CD4-positive, alpha-beta T cell treated with Interleukin-10 for 1 hour (primary cell): ENCODE measurements at places on chromosomes 4 and X.

GRCh38 chrX:17374619-17375366 is at the start of gene NHS:
TSS of gene NHS (plus strand) at chrX:17375200. CDS start at chrX:17375758, 558 bp downstream.
- DNase-seq, result no peak

DNA sequence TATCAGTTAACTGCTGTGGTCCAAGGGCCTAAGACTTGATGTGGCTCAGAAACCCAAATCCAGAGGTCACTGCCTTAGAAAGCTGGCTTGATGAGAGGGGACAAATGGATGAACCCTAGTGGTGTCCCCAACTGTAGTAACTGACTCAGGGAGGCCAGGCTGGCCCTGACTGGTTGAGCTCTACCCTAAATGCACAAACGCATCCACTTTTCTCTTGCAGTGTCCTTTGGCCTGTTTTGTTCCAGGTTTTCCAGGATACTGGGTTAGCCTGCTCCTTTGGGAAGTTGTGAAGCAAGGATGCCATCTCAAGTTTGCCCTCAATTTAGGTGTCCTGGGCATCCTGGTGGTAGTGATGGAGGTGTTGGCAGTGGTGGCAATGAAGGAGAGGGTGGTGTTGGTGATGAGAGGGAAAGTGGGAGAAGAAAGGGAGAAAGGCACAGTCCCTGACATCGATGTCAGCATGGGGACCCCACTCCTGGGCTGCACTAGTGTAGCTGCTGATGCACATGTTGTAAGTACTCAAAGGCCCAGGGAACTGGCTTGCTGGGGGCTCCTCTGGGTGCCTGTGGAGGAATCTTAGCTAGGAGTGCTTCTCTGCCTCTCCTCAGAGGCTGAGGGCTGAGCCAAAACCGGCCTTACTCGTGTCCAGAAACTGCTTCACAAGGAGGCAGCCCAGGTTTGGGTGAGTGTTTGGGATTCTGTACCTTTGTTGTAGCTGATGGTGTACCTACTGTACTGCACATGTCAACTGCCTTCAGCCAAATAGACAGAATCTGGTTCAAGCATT is 2.9 kb upstream of the HAND2 start:
- DNase-seq, result no peak

GRCh38 chr4:119873132-119873531 is 193.5 kb downstream of the MAD2L1 start:
- no peak for DNase-seq

DNA sequence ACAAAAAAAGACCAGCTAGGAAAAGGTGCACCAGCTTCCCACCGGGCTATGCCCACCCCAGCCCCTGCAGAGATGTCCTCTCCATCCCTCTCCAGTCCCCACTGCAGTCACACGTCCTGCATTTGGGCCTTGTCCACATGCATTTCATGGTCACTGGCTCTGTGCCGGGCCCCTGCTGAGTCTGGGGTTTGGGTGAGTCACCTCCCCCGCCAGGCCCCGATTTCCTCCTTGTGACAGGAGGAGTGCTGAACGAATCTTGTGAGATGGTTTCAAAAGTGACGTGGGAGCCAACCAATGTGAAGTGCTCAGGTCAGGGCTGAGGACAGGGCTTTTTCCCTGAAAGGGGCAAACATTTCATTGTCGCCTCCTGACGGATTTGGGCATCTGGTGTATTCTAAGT is 7.1 kb downstream of the CPZ start:
- no peak for DNase-seq

- no peak for DNase-seq
Observed at GRCh38 chrX:97481228-97481627, 597.5 kb downstream of the RPA4 start.

DNA sequence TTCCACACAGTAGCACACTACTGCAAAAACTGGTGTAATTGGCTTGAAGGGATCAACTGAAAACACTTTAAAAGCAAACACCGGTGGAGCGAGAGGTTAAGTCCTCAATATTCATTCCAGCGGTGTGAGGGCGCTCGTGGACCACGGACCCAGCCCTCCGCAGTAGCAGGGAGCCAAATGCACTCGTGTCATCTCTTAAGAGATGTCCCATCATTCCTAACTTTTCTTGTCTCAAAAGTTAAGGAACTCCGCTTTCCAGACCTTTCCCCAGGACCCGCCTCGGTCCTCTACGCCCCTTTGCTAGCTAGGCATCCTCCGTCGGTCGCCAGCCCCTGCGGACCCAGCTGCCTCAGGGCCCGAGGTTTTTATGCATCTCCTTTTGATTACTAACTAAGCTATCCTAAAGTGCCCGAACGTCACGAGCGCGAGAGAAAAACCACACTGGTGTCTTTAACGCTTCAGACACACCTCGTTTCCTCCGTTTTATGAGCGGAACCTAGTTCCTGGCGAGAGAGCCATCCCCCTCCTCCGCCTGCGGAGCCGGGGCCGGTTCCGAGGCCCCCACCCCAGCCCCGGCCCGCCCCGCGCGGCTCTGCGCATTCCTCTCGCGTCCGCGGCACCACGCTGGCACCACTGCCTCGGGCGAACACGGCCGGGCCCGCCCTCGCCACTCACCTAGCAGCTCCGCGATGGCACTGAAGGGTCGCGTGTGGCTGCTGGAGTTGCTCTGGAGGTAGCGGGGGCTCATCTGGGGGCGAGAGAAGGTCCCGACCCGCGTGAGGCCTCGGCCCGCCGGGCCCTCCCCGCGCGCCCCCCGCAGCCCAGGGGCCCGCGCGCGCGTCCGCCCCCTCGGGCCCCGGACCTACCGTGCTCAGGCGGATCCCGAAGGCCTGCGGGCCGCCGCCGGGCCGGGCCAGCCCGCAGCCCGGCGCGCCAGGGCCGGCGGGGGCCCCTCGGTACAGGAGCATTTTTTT is 723 bp downstream of the MORC4 start:
- peak; percentile 50 for DNase-seq

- no peak for DNase-seq
Observed at GRCh38 chr4:52995360-52996030, 133.4 kb downstream of the RASL11B start.

DNA sequence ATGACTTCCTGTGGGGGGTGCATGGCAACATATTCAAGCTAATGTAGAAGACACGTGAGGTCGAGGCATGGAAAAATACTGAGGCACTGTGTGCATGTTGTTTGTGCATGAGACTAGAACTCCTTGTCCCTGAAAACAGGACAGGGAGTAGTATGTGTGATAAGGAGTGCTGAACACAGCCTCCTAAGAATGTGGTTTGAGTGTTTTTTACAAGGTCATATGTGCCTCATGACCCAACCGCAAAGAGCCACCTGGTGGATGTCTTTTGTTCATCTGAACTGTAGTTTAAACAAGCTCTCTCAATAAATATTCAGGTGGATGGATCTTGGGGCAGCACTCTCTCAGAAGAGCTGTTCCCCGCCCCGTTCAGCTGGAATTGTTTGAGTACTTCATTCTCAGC is 226.6 kb downstream of the NLGN4X start:
- DNase-seq, result no peak

DNA sequence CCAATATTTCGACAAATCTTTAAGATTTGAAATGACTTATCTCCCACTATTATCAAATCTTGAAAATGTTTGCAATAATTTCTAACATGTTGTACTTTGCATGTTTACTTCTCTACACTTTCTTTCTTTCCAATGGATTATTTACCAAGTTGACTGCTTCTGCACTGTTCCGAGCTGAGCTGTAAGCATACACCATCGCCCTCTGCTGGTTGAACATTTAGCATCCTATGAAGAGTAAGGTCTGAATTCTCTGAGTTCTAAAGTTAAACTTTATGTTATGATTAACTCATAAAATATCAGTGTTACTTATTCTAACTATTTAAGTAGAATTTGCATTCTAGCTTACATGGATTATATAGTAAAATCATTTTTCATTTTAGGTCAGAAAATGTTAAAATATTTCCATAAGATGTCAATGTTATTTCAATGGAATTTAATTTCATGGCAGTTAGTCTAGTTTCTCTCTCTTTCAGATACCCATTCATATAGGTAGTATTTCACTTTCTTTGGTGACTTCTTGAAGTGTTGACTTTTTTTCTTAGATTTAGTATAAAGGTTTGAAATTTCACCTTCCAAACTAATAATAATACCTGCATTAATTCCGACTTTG is 137.4 kb downstream of the DKK2 start:
- peak; percentile 3 for DNase-seq

GRCh38 chr4:89486042-89486441 is 178.4 kb upstream of the GPRIN3 start:
- DNase-seq, result no peak

- no peak for DNase-seq
Observed at GRCh38 chrX:69179380-69179911, 14.2 kb upstream of the PJA1 start.

GRCh38 chr4:173138624-173139023 is 30.0 kb upstream of the GALNT7 start:
- no peak for DNase-seq

DNA sequence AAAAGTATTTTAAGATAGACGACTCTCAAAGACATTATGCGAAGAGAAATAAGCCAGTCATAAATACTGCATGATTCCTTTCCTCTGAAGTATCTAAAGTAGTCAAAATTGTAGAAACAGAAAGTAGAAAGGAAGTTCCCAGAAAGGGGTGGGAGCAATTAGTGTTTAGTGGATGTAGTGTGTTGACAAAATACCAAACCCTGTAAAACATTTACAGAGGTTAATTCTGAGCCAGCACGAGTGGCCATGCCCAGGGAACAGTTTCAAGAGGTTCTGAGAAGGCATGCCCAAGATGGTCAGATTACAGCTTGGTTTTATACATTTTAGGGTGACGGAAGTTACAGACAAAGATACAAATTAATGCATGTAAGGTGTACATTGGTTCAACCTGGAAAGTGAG is 34.4 kb upstream of the SLC25A4 start:
- DNase-seq, result no peak

DNA sequence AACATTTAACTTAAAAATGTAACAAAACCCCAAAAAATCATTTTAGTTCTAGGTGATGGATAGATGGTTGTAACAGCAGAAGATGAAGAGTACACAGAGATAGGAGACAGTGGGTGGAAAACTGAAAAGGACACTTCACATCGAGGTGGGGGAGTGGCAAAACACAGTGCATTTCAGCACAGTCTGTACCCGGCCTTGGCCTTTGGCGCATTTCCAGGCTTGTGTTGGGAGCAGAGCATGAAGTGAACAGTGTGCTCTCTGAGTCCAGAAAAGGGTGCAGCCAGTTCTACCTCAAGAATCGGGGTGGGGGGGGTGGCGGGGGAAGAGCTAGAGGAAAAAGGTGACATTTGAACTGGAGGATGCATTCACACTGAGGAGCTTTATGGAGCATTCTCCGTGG is 4.3 kb downstream of the TSPYL2 start:
- no peak for DNase-seq

DNA sequence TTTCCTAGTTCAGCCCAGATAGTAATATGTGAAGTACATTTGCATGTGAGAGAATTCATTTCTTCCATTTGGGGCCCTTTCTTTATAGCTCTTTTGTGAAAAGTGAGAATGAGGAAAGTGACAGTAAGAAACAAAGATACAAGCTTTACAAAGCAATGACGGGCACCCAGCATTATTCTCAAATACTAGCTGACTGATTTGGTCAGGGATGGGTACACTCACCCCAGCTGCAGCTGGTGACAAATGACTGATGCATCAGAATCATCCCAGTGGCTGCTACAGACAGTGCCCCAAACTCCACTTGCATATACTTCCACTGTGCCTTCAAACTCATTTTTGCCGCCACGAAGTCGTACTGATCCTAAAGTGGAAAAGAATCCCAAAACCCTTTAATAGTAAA is 14.8 kb downstream of the PRSS12 start:
- DNase-seq, result no peak

- no peak for DNase-seq
Observed at GRCh38 chrX:110066488-110067225, 63.7 kb downstream of the TMEM164 start.

DNA sequence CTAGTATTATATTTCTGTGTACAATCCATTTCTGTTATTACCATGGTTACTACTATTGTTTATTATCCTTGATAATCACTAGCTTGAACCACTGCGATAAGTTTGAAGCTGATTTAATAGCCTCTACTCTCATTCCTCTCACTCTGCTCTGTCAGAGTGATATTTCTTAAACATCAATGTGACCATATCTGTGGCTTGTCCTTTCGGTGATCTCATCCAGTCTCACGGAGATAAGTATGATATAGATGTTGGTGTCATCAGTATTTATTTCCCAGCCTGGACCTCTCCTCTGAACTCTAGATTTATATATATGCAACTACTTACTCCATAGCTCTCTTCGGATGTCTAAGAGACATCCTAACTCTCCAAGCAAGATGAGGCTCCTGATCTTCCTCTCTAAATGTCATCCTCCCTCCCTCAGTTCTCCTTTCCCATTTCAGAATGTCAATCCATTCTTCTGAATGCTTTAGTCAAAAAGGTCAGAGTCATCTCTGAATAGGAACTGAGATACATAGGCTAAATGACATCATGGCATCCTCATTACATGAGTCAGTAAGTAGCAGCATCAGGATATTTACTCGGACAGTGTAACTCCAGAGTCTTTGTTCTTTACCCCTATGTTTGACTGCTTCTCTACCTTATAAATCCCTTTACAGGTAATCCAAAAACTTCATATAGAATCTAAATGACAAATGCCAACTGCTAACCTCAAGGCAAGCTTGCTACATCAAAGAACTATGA is 129.5 kb downstream of the PACRGL start:
- DNase-seq, result no peak

- DNase-seq, result peak; percentile 16
Observed at GRCh38 chrX:153381684-153382532, 19.2 kb downstream of the PNMA6E start.

DNA sequence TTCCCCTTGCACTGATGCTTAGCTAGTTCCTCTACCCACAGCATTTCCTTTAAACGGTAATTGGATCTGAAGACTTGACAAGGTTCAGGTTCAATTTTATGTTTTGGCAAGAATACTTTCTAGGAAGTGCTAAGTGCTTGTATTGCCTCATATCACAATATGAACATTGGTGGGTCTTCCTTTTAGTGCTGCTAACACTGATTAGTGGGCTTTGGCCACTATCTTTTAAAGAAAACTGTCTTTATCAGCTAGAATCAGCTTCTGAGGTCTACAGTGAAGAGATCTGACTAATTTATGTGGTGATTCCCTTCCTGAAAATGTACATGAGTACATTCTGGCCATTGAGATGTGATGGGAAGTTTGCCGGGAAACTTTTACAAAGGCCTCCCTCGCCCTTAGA is 316.7 kb upstream of the KLF3 start:
- DNase-seq, result no peak

DNA sequence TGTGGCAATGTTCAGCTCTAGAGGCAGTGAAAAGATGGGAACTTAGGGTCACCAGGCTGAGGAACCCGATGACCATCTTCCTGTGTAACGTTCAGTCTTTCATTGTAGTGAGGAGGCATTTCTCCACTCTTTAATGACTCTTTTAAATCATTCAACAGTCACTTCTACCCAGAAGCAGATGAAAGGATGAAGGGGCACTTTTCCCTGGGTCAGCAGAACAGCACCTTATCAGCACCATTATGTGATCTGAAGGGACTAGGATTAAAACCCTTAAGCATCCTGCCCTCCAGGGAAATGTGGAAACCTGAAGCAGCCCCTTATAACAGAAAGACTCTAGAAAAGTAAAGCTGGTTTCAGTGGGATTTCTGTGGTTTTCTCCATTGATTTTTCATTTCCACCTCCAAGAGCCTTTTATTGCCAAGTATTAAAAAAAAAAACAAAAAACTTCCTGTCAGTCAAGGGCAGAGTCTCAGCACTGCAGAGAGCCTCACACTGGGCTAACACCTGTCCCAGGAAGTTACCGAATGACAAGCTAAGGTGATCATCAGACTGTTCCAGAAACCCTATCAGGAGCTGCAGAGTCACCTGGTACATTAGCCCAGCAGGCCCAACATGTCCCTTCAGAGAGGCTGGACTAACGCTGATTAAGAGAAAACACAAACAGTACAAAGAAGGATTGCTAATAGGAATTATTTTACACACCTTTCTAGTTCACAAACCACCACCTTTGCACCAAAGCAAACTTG is 185.9 kb downstream of the SHROOM3 start:
- DNase-seq, result no peak
